ENCODE measurements at places on chromosomes 6 and 20. TPM values are rescaled to one million over a fixed set of nuclear protein-coding genes. Genes with fewer than 3 reads are reported as not detected.

The RAB44 gene
- not detected for total RNA-seq

The CYP39A1 gene
- 0.62 TPM for total RNA-seq

GRCh38 chr6:24448828-24449525, 40.4 kb downstream of the GPLD1 start:
- no peak for DNase-seq

DNA sequence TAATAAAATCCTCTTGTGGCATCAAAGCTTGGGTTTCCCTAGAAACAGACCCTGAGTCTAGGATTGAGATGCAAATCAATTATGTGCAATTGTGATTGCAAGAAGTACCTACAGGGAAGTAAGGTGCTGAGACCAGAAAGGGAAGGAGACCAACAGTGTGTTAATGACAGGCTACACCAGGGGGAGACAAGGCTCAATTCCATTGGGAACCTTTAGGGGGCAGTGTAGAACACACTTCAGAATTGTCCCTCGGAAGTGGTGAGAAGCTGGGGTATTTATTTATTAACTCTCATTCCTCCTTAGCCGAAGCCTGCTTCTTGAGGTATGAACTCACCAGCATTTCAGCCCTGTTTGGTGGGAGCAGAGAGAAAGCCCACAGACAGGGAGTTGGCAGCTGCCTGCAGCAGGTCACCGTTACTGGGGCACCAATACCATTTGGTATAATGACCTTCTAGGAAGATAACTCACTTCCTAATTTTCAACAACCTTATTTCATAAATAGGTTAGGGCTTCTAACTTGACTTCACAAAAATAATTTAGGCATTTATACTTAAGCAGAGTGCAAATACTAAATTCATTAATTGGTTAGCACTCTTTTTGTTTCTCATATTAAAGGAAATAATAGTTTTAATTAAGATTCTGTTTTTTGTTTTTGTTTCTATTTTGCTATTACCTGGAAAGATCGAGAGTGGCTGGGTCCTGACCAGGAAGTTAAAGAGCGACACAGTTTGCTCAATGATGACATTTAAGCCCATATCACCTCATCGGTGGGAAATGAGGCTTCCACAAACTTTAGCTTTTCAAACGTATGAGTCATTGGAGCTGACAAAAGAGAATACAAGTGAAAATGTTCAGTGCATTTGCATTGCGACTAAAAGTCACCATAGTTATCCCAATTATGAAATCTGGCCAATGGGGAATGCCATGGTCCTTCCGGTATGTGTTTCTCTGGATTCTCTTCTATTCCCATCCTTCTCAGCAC, 94.8 kb downstream of the BTBD3 start:
- DNase-seq = no peak

GRCh38 chr20:30419466-30419865, 838.0 kb upstream of the DEFB115 start:
- DNase-seq = no peak

DNA sequence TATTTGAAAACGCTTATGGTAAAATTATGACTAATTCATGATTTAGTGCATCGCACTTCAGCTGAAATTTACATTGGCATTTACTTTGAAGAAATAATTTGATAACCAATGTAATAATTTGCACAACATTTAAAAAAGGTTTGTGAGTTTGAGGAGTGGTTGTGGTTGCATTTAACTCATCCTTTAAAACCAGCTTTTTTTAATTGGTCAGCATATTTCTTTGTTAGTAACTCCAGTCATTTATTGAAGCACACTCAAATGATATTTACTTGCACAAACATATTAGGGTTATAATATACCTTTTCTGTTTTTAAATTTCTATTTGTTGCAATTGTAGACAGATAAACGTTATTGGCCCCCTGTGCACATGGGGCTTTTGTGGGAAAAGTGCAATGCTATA, 78.1 kb upstream of the AHI1 start:
- no peak for DNase-seq

DNA sequence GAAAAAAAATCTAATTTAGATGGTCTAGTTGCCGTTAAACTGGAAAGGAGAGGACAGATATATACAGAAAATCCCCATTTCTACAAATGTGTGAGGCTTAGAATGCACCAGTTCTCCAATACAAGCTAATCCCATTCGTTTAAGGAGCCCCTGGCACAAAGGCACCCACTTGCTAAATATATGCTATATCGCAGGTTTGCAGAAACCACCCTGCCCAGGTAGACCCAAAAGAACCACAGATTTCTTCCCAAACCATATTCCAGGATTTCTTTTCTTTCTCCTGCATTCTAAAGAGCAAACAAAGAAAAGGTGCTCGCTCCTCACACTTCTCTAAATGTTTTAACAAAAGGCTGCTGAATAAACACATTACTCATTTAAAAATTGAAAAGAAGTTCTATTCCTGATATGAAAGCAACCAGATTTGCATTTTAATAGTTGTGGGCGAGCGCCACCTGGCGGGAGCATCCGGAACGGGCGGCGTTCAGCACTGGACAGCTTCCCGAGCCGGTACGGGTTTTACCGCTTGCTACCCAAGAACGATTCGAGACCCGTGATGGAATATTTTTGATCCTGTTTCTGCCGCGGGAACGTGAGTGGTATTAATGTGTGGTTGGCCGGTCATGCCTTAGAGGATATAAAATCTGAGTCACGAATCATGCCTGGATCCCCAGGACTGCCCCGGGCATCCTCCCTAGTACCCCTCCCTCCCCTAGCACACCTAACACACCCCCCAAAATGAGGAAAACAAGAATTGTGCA, 2.1 kb downstream of the PTPRT start:
- DNase-seq = no peak

GRCh38 chr6:28161410-28162079, 19.9 kb downstream of the ZKSCAN8 start:
- peak; percentile 92 for DNase-seq

GRCh38 chr6:70180183-70180900, 122.5 kb downstream of the COL9A1 start:
- DNase-seq = no peak

GRCh38 chr6:111975466-111975865, 78.4 kb upstream of the CCN6 start:
- no peak for DNase-seq

DNA sequence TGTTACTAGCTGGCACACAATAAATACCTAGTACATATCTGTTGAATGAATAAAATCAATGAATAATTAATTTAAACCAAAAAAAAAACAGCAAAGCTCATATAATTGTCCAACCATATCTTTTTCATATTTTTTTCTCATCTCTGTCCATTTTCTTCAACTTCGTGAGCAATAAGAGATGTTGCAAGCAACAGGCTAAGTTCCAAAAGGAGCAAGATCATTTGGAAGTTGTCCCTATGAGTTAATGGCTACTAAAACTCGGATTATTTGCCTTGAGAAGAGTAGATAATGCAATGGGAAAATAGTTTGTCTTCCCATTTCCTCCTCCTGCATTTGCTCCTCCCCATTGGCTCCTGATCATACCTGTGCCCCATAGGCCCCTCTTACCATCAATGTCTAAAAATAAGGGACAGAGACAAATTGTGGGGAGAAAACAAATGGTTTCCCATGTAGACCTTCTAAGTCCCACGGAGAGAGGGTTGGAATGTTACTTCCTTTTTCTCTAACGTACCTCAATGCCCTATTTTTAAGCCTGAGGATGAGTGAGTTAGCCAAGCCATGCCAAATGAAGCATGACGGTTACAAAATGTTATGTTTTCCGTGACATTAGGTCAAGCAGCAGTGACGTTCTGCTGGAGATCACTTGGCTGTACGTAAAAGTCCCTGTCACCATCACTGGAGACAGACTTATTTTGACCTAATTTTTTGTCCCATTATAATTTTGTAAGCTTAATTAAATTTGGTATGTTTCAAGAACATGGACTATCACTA, 217.3 kb upstream of the PREP start:
- no peak for DNase-seq

Data from chondrocyte (in vitro differentiated cells).